AG09319 (cell line): ENCODE measurements at places on chromosomes 4 and X.

- no peak for DNase-seq
Measured at GRCh38 chr4:182310316-182310715, 67.1 kb downstream of the TENM3 start.

GRCh38 chr4:93303440-93303839 is 525.1 kb upstream of the ATOH1 start:
- DNase-seq: no peak

GRCh38 chrX:31629195-31629594 is 557.4 kb upstream of the FTHL17 start:
- DNase-seq: no peak

DNA sequence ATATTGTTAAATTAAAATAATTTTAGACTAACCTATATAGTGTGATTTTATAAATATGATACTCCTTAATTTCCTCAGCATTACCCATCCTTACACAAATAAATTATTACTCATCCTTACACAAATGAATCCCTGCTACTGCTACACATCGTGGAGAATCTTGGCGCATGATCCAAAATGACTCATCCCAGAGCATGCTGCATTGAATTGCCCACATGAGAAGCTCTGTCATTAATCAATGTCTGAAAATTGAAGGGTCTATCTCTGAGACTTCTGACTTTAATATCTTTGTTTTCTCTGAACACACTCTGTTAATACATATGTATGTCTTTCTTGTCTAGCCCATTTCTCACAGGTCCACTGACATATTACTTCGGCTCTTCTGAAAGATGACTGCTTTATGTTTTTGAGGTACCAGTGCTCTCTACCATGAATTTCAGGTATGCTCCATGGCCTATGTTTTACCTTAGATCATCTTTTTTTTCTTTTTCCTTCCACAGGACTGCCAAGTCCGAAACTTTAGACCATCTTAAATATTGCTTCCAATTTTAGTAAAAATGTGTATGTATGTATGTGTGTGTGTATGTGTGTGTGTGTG is 15.7 kb upstream of the DUSP21 start:
- peak; percentile 23 for DNase-seq

DNA sequence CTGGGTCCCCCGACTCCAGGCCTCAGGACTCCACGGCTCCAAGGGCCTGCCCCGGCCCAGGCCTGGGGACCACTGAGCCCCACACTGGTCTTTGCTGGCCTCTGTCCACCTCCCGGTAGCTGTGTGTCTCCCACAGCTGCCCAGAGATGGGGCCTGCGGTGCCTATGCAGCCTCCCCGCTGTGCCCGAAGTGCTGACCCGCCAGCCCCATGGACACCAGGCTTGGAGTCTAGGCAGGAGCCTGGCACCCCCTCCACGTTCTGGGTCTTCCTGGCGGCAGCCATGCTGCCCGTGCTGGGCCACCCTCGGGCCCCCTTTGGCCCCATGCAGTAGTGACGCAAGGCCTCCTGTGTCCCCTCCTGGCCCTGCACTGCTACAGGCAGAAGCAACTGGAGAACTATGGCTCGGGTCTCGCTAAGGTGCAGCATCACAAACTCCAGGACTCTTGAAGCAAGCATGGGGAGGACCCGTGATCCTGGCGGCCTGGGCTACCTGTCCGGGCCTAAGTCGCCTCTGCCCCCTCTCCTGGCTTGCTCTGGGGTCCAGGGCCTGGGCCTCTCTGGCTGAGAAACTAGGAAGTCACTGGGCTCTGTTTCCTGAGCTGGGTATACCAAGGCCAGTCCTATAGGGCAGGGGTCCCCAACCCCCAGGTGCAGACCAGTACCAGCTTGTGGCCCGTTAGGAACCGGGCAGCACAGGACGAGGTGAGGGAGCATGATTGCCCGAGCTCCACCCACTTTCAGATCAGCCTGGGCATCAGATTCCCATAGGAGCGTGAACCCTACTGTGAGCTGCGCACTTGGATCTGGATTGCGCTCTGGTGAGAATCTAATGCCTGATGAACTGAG is 917 bp downstream of the MYL5 start:
- no peak for DNase-seq

DNA sequence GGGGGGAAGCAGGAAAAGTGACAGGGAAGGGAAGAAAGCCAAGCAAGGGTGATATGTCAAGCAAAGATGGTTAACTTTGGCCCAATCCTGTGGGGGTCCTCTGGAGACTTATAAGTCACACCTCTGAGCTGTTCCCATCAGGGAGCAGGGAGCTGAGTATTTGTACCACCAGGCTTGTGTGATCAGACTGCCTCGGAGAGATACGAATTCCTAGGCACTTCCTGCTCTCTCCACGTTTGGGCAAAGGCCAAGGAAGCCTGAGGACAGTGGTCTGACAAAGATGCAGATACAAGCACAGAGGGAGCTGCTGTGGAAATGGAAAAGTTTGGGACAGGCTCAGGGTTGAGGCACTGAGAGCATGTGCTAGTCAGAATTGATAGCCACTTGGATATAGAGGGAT is 10.4 kb upstream of the PPP3CA start:
- DNase-seq: no peak

- no peak for DNase-seq
Measured at GRCh38 chrX:135713795-135714194, 356 bp downstream of the CT45A1 start.

GRCh38 chr4:40785727-40786126 is 36.0 kb downstream of the NSUN7 start:
- DNase-seq: no peak

DNA sequence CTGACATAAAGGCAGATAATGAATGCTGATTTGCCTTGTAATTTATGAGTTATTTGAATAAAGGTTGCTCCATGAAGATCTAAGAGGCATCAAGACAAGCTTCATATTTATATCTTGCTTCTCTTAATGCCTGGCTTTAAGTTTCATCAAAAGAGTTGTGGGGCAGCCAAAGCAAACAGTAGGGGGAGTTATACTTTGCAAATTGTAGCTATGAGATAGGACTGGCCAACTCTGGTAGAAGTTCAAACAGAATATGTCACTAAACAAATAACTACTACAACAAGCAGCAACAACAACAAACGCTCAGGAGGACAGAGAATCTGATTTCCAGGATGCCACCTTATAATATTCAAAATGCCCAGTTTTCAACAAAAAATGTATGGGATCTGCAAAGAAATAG is 69.1 kb upstream of the PLAC1 start:
- no peak for DNase-seq

DNA sequence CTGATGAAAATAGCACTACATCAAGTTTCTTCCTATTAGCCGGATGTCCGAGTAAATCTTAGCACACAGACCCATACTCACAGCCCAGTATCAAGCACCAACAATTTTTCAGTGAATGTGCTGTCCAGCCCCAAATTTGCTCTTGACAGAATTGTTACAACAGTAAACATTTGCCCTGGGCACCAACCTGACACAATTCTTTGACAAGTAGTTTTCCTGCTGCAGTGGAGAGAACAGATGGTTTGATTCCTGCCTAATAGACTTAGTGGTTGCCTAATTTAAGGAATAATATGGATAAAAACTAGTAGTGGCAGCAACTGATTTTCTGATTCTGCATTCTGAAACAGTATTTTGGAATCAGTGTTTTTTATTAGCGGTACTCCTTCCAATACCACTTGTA is 253.6 kb downstream of the SLC39A8 start:
- no peak for DNase-seq

DNA sequence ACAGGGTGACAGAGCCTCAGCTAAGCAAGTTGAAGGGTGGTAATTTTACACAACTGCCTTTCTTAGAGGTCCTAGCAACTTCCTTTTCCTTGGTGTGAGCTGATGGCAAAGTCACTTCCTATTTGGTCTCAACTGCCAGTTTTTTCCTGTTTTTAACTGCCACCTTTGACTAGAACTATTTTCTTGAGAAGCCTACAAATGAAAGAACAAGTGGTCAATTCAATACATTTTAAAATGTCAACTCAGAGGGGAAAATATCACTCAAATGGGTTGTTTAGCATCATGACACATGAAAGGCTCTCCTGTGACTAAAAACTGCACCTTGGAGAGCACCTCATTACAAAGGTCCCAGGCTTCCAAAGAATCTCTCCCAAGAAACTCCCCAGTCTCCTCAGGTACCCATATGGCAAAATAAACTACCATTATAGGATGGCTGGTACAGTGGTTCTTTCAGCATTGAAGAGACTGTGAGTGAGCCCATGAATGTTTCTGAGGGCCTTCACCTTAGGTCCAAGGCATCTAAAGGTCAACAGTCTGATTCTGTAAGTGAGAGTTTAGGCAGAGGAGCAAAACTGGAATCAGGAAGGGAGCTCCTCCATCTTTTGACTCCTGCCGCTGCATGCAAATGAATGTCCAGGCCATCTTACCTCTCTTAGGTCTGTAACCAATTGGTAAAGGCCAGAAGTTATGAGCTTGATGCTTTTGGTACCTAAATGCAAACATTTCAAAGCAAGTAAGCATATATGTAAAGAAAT is 5.5 kb upstream of the STK26 start:
- DNase-seq: no peak

- DNase-seq: no peak
Measured at GRCh38 chr4:74168841-74169240, 10.9 kb downstream of the MTHFD2L start.

DNA sequence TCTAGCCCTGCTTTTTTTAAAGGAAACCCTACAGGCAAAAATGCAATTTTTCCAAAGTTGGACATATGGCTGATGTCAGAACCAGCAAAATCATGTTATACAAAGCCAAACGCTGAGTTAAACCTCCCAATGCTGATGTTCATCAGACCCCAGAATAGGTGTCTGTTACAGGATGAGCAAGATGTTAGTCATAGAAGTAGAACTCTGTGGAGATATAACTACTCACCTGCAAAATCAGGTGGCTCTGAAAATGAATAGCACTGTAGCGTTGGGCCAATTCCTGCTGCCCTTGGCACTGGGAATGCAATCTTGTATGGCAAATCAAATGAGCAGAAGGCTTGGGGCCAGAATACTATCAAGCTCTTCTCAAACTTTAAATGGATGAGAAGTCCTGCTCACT is 634.1 kb downstream of the RPA4 start:
- DNase-seq: no peak

DNA sequence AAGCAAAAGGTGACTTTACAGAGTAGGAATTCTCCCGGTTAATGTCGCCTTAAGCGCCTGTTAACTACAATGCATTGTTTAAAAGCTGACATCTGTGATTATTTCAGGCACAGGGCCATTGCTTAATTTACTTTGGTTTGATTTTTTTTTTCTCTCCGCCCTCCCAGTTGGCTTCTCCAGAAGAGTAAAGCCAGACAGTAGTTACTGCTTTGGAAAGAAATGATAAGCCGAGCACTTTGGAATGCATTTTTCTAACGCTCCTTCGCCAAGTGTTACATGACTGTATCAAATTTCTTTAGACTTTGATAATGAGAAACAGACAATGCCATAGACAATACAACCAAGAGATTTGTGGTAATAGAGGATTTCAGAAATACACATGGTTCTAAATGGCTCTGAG is 383.0 kb upstream of the TENM3 start:
- peak; percentile 35 for DNase-seq

DNA sequence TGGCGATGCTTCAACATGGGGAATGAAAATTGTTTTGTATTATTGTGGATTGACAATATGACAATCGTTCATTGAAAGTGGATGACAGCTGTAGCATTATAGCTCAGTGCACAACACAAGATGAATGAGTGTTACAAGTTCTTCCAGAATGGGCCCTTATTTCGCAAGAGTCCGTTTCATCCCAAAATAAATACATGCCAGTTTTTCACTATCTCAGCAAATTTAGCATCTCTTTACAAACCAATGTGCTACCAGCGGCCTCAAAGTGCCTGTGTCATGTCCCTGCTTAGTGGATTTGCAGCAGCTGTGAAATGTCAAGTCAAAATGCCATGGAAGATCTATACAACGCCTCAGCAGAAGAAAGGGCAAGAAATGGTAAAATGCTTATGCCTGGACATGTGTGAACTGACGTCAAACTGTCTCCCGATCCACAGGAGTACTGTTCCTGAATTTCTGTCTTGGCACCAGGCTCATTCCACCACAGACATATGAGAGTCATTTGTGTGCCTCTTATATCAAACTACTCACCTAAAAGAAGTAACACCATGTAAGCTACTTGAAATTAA is 109.6 kb downstream of the MAML3 start:
- DNase-seq: no peak

- peak; percentile 61 for DNase-seq
Measured at GRCh38 chr4:39528061-39528465, 824 bp upstream of the UGDH start.

DNA sequence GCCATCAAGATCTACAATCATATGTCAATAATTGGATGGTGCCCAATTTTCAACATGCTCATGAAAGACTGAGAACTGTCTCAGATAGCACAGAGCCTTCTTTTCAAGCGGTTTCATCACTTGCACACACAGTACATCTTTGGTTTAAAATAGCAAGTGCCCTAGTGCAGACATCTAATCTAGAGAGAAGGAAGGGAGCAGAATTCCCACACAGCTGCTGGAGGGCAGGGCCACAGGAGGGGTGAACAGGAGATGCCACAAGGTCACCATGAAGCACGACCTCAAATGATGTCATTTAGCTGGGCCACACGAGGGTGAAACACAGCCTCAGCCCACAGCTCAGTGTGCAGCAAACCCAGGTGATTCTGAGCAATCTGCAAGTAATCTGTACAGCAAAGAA is 24.3 kb downstream of the LEF1 start:
- no peak for DNase-seq

- no peak for DNase-seq
Measured at GRCh38 chrX:52576946-52577345, 60.1 kb upstream of the XAGE1B start.

GRCh38 chr4:164997941-164998340 is 20.5 kb upstream of the TRIM61 start:
- no peak for DNase-seq
